Aortic smooth muscle cell (primary cell): ENCODE measurements at places on chromosomes 12 and 14. TPM values are rescaled to one million over a fixed set of nuclear protein-coding genes. Genes with fewer than 3 reads are reported as not detected.

KRT82 gene
- not detected in 2 replicates for total RNA-seq

KRT4 gene
- not detected in 2 replicates for total RNA-seq

FAIM2 gene
- total RNA-seq = 0.81 and 2.0 TPM in 2 replicates

CAPRIN2 gene
- total RNA-seq = 64.3 and 67.8 TPM in 2 replicates

TAS2R46 gene
- 1.1 and 2.8 TPM in 2 replicates for total RNA-seq

INSM2 gene
- not detected in 2 replicates for total RNA-seq

CLEC2A gene
- total RNA-seq = not detected in 2 replicates
